Stimulated activated CD8-positive, alpha-beta memory T cell treated with anti-CD3 and anti-CD28 coated beads, Interleukin-4, amount 100 ng/mL, for 1 hour (primary cell): ENCODE measurements at places on chromosomes 3 and 15.

- DNase-seq: no peak
These were observed 42.7 kb downstream of the ITGA11 start for GRCh38 chr15:68389041-68389930.

GRCh38 chr3:124609402-124609801 lies 120.8 kb upstream of the UMPS start:
- no peak for DNase-seq

- peak; percentile 9 for DNase-seq
These were observed at the start of gene HDGFL3 for GRCh38 chr15:83207660-83208366. HDGFL3 (minus strand) TSS chr15:83207823; CDS start chr15:83207414, 409 bp downstream.

- no peak for DNase-seq
These were observed 25.7 kb downstream of the DCLK3 start for GRCh38 chr3:36738702-36739101.

GRCh38 chr3:188974856-188975599 lies 196.7 kb upstream of the TPRG1 start:
- no peak for DNase-seq

GRCh38 chr3:52982839-52983238 lies 63.0 kb downstream of the SFMBT1 start:
- DNase-seq: no peak

DNA sequence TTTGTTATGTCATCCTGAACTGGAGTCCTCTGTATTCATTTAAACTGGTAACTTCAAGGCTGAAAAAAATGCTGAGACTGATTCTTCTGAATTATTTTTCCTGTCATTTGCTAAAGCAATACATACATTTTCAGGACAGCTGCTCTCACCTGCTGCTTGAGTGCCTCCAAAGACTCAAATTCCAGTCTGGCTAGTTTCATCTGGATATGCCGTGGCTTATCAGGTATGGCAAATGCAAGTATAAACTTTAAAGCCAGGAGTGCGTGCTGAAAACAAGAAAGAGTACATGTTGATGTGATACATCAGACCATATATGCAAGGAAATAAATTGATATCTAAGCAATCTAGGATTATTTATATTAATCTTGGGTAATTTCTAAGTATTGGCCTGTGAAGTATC lies 146.1 kb downstream of the SNRK start:
- DNase-seq: no peak

- no peak for DNase-seq
These were observed 10.8 kb downstream of the LYSMD4 start for GRCh38 chr15:99722406-99722805.

DNA sequence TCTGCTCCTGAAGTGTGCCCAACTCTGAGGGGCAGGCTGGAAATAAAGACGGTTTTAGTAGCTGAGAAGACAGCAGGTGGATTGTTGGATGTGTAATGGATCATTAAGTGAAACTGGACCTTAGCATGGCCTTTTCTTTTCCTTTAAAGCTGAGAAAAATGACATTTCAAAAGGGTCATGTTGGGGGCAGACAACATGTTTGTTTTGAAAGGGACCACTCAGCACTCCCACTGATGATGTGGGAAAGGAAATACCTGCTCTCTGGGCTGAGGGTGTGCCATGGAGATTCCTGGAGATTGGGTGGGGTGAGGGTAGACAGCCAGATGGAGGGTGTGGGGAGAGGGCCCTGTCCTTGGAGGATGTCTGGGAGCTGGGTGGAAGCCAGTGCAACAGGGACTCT lies 38.4 kb downstream of the ANAPC13 start:
- DNase-seq: no peak

DNA sequence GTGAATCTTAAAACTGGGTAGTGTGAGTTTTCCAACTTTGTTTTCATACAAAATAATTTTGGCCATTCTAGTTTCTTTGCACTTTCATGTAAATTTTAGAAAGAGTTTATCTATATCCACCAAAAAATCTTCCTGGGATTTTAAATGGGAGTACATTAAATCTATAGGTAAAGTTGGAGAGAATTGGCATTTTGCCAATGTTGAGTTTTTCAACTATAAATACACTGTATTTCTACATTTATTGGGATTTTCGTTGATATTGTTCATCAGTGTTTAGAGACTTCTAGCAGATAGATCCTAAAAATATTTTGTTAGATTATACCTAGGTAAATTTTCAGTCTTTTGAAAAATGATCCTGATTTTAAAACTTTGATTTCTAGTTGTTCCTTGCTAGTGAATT lies 83.1 kb upstream of the CCDC54 start:
- no peak for DNase-seq

- DNase-seq: no peak
These were observed 50.6 kb upstream of the SPPL2A start for GRCh38 chr15:50815958-50816590.

- no peak for DNase-seq
These were observed 27.7 kb downstream of the SACM1L start for GRCh38 chr3:45716790-45717336.

GRCh38 chr3:111072031-111072921 lies 660 bp downstream of the NECTIN3 start:
- DNase-seq: no peak

GRCh38 chr15:83449937-83450506 lies 2.9 kb downstream of the SH3GL3 start:
- DNase-seq: no peak

- no peak for DNase-seq
These were observed 21.3 kb upstream of the EHD4 start for GRCh38 chr15:41993472-41994170.
